Fibroblast of skin of right biceps (primary cell): ENCODE measurements at places on chromosomes 5 and 9.
A peak's percentile ranks its signal among the peaks of the same experiment; 100 is the strongest.

DNA sequence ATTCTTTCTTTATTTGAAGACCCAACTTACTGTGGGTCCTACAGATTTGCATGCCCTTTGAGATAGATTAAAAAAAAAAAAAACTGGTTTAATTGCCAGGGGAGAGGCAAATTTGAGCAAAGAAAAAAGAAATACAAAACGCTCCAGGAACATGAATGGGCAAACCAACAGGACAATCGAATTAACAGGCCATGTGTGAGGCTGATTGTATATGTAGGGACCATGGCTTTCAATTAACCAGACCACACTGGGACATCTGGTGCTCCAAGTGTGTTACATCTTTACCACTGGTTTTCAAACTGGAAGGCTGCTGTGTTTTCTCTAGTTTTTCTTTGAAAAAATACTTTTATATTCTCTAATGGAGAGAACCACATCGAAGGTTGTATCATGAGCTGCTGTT lies 612.1 kb upstream of the SEMA6A start:
- no peak for DNase-seq

DNA sequence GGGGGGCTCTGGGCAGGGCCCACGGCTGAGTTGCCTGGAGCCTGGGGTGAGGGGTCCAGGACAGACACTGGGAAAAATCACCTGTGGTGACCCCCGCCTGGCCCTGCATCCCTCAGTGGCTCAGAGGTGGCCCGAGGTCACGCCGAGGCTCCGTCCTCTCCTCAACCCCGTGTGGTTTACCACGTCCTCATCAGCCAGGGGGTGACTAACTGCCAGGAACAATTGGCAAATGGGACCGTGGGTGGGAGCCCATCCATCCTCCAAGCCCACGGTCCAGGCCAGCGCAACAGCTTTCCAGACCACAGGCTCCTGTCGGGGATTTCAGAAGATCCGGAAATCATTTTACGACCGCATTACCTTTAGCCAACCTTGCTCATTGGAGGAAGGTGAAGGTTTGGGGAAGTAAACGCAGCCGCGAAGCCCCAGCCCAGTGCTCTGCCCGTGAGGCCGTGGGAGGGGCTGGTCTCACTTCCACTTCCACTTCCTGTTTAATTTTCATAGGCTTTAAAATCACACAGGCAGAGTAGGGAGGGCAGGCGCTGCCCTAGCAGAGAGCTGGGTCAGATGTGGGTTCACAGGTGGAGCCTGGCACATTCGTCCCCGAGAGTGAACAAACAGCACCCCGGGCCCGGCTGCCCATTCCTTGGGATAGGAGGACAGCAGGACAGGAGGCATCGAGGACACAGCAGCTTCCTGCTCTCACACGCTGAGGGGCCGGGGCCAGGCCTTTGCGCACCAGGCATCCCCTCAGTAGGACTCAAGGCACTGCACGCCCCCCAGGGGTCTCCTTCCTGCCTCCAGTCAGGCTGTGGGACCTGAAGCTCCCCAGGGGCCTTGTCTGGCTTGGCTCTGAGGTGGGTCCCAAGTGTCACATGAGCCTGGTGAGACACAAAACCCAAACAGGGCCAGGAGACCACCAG lies 19.8 kb upstream of the SLC9A3 start:
- DNase-seq, result no peak

DNA sequence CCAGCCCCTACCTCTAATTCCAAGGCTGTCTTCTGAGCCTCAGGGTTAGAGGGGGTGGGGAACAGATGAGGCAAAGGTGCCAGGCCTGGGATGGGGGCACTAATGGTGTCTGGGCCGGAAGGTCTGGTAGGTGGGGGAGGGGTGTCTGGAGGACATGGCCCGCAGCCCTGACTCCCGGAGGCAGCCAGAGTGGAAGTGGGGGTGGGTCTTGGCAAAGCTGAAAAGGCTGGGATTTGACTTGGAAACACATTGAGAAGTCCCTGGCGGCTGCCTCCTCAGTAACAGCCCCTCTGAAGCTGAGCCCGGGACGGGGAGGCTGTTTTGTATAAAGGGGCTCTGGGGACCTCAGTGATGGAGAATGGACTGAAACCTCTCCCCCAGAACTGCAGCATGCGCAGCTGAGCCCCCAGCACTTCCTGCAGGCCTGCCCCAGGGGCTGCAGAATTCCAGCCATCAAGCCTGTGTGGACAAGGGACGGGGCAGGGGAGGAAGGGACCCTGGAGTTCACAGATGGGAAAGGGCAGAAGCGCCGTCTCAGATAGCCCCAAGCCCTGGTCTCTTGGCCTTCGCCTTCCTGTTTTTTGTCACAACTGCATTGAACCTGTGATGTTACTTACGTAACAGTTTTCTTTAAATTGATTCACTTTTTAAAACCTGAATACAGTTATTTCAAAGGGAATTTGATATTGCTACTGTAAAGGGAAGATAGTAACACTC lies 49.3 kb upstream of the SYNPO start:
- peak; percentile 50 for DNase-seq

GRCh38 chr9:135056541-135056940 lies 30.9 kb upstream of the OLFM1 start:
- DNase-seq, result peak; percentile 1

DNA sequence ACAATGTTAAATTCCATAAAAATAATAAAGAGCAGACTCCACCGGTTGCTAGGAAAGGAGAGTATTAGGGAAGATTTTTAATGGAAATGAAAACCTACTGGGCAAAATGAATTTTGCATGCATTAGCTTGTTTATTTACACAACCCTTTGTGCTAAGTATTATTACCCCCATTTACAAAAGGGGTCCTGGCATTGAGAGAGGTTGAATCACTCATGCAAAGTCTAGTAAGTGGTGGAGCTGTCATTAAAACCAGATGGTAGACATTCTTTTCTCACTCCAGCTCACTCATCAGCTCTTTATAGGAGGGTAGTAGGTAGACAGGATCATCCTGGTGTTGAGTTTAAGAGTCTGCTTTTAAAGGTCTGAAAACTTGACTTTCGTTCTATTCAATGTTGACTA lies 395.1 kb downstream of the PLK2 start:
- peak; percentile 91 for DNase-seq

GRCh38 chr9:4762886-4763541 lies 22.0 kb upstream of the AK3 start:
- peak; percentile 50 for DNase-seq

GRCh38 chr5:72559866-72560766 lies 52.9 kb upstream of the ZNF366 start:
- DNase-seq, result no peak

DNA sequence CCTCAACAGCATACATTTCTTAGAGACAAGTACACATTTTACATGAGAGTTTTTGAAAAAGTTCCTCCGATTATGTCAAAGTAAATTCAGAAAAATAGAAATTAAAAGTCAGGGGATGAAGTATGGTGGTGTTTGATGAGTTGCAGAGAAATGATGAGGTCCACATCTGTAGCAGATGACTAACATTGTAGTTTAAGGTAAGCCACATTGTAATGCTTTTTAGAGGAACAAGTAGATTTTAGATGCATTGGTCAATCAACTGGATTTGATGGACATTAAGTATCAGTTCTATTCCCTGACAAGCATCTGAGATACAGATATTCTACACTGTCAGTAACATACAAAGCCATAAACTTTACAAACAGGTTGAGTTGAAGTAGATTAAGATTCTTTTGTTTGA lies 402.4 kb upstream of the RORB start:
- DNase-seq, result no peak

DNA sequence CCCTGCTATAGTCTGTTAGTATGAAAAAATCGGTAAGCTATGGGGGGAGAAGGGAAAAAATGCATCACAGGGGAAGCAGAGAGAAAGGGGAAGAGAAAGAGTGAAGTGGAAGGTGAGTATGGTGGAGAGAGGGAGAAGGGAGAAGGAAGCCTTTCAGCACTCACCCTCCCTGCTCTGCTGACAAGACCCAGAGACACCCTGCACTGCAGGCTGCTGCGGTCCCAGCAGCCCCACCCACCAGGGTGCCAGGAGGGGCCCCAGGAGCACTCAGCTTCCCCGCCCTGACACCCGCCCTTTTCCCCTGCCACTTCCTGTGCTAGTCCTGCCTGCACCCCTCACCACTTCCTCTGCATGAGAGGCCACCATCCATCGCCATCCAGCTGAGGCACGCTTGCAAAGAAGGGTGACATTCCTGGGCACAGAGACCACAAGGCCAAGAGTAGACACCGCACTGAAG lies 12.7 kb downstream of the STK10 start:
- DNase-seq, result no peak

DNA sequence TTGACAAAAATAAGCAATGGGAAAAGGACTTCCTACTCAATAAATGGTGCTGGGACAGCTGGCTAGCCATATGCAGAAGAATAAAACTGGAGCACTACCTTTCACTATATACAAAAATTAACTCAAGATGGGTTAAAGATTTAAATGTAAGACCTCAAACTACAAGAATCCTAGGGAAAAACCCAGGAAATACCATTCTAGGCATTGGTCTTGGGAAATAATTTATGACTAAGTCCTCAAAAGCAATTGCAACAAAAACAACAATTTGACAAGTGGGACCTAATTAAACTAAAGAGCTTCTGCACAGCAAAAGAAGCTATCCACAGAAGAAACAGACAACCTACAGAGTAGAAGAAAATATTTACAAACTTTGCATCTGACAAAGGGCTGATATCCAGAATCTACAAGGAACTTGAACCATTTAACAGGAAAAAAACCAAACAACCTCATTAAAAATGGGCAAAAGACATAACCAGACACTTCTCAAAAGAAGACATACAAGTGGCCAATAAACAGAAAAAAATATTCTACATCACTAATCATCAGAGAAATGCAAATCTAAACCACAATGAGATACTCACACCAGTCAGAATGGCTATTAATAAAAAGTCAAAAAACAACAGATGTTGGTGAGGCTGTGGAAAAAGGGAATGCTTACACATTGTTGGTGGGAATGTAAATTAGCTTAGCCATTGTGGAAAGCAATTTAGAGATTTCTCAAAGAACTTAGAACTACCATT lies 75.2 kb upstream of the CPEB4 start:
- DNase-seq, result no peak

DNA sequence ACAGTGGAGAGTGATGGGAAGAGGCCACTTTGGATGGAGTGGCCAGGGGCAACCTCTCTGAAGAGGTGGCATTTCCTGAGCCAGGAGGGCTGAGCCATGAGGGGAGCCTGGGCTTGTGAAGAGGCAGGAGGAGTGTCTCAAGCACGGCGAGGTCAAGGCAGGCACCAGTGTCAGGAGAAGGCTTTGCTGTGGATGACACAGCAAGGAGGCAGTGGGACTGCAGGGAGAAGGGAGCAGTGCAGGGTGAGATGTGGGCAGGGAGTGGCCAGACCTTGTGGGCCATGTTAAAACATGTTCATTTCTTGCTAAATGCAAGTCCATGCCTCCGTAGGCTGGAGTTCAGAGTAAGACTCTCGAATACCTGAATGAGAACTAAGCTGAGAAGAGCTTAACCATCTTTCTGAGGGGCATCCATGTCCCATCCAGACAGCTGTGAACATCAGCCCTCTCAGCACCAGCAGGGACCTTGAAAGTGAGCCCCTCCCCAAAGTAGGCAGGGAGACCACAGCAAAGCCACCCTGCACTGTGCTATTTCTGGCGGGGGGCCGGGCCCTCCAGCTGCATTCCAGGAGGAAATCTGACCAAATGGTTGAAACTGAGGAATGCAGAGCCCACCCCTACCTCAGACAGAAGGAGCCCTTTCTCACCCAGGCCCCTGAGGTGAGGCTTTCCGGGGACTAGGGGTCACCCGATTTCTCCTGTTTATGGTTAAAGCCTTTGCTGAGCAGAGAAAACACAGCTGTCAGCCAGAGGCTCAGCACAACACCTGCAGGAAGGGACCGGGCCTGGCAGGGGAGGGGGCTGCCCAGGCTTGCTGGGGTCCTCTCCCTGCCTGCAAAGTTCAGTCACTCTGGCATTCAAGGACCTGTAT lies 16.1 kb upstream of the ARSI start:
- no peak for DNase-seq

DNA sequence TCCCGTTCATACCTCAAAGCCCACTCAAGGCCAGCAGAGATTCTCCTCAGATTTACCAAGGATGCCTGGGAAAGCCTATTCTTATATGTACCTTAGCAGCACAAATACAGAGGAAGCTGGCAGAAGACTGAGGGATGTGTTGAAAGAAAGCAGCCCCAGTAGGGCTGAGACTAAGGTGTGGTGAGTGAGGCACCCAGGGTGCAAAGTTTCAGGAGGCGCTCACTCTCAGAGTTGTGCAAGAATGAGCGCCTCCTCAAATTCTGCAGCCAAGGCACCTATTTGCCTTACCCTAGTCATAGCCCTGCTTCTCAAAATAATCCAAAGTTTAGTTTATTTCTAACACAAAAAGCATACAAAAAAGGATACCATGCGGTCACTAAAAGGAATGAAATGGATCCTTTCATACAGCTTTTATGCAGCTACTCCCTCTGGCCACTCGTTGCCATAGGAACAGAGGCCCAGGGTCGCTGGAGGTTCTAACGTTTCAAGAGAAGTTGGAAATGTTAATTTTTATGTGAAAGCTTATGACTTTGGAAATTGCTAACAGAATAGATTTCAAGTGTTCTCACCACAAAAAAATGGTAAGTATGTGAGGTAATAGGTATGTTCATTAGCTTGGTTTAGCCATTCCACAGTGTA lies 79.7 kb upstream of the SMIM23 start:
- no peak for DNase-seq

DNA sequence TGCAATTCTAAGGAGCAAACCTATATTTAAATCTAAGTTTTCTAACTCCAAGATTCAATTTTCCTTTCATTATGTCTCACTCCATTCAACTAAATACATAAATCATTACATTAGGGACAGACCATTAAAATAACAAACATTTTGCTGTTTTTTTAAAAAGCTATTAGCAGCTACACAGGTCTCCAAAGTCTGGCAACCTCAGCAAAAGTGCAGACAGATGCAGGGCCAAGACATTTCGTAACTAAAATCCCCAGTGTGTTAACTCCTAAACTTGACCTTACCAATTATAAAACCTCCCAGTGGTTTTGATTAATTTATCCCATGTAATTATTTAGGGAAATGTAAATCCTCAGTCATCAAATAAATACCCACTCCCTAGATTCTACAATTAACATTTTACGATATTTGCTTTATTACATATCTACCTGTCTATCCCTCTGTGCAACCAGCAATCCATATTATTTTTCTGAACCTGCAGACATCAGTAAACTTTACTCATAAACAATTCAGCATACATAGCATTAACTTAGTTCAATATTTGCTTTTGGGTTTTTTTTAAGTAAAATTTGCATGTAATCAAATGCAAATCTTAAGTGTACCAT lies 64.7 kb downstream of the RGS7BP start:
- DNase-seq, result no peak

GRCh38 chr5:147167529-147167928 lies 67.3 kb upstream of the STK32A start:
- no peak for DNase-seq

DNA sequence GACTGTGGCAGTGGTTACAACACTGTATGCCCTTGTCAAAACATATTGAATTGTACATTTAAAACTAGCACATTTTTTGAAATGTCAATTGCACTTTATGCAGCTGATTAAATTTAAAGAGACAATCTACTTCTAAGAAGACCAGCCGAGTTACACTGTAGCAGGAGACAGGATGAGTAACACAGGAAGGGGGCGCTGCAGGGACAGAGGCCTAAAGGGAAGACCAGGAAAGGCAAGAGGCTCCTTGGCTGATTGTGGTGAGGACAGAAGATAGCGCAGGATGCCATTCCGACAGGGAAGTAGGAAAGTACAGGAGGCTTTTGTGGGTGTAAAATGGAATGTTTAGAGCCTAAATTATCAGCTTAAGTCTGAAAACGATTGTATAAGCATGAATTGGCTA lies 28.2 kb upstream of the PPP2R2B start:
- DNase-seq, result no peak

- no peak for DNase-seq
Observed at GRCh38 chr5:150055326-150056074, 30.9 kb downstream of the CSF1R start.

- no peak for DNase-seq
Observed at GRCh38 chr5:148740079-148740858, 85.9 kb upstream of the HTR4 start.

GRCh38 chr9:12629067-12629466 lies 64.1 kb upstream of the TYRP1 start:
- peak; percentile 4 for DNase-seq
